ENCODE measurements at places on chromosomes 16 and 17.

- DNase-seq: no peak
These were observed 4.8 kb downstream of the RPA1 start for GRCh38 chr17:1834380-1835149.

GRCh38 chr17:69103557-69104233, 38.0 kb downstream of the ABCA6 start:
- no peak for DNase-seq

- DNase-seq: peak; percentile 50
These were observed 436.4 kb downstream of the SOX9 start for GRCh38 chr17:72556944-72557826.

- DNase-seq: no peak
These were observed 55.3 kb upstream of the ETV4 start for GRCh38 chr17:43601280-43602039.

DNA sequence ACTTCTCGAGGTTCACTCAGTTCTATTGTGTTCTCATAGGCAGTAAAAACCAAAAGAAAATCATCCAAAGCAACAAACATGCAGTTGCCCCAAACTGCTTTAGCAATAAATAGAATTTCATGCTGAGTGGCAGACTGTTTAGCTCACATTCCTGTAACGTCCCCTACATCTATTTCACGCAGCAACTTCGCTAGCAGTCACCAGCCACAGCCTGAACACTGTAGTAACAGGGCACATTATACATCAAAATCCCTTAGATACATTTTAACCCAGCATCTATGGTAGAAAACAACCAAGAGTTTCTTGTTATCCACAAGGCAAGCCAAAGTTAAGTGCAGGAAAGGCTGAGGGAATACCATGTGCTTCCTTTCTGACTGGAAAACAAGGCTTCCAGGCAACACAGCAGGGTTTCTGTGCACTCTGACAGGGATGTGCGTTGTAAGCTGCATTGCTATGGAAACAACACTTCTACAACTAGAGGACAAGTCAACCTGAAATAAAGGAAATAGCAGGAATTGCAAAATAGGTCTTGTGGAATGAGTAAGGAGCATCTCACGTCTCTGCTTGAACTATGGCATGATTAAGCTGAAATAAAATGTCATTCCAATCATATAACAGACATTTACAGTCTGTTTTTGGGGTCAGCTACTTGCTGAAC, 55.4 kb downstream of the CFDP1 start:
- DNase-seq: no peak
